ENCODE measurements at places on chromosomes 11 and 22. TPM values are rescaled to one million over a fixed set of nuclear protein-coding genes. Genes with fewer than 3 reads are reported as not detected.

- no peak for DNase-seq
- no peaks in the 10 kb centered on the region for H3K4me1 ChIP-seq
- no peaks in the 10 kb centered on the region for H3K36me3 ChIP-seq
- peaks cover 2% of the 10 kb centered on the region for H3K27me3 ChIP-seq
- H3K27ac ChIP-seq: no peak overlapping the region
Measured at GRCh38 chr11:16771350-16772140, 33.1 kb downstream of the C11orf58 start.

- H3K27ac ChIP-seq: no peak overlapping the region
- peaks cover 13% of the 10 kb centered on the region for H3K36me3 ChIP-seq
- H3K4me1 ChIP-seq: no peaks in the 10 kb centered on the region
- DNase-seq: no peak
- no peaks in the 10 kb centered on the region for H3K27me3 ChIP-seq
- H3K4me3 ChIP-seq: no peak overlapping the region
Measured at GRCh38 chr11:36271794-36272407, 17.3 kb downstream of the COMMD9 start.

GRCh38 chr11:12180257-12181205 lies 70.1 kb downstream of the MICAL2 start:
- peaks cover 15% of the 10 kb centered on the region for H3K4me1 ChIP-seq
- no peak overlapping the region for H3K4me3 ChIP-seq
- no peak overlapping the region for H3K27ac ChIP-seq
- H3K36me3 ChIP-seq: no peaks in the 10 kb centered on the region
- peaks cover under 1% of the 10 kb centered on the region for H3K27me3 ChIP-seq

- H3K27me3 ChIP-seq: peaks cover 26% of the 10 kb centered on the region
- H3K4me3 ChIP-seq: peak overlapping the region; percentile 83
- H3K27ac ChIP-seq: no peak overlapping the region
- no peaks in the 10 kb centered on the region for H3K36me3 ChIP-seq
- peak; percentile 77 for DNase-seq
Measured at GRCh38 chr11:14974515-14975251, 2.5 kb upstream of the CALCA start.

DNA sequence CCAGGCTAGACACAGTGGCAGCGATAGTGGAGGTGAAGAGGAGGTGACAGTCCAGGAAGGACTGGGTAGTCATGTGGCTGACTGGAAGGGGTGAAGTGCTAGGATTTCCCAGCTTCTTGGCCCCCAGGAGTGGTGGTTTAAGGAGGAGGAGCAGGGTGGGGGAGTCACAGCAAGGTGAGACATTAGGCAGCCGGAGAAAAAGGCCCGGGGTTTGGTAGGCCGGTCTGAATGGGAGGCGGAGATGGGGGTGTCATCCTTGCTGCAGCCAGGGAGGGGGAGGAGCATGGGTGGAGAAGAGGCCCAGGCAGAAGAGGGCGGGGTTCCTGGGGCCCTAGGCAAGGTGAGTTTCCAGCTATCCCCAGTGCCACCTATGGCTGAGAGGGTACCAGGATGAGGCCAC lies 6.1 kb downstream of the SIPA1 start:
- H3K27ac ChIP-seq: no peak overlapping the region
- H3K4me3 ChIP-seq: no peak overlapping the region
- peaks cover 12% of the 10 kb centered on the region for H3K27me3 ChIP-seq
- H3K36me3 ChIP-seq: no peaks in the 10 kb centered on the region
- peaks cover 5% of the 10 kb centered on the region for H3K4me1 ChIP-seq

DNA sequence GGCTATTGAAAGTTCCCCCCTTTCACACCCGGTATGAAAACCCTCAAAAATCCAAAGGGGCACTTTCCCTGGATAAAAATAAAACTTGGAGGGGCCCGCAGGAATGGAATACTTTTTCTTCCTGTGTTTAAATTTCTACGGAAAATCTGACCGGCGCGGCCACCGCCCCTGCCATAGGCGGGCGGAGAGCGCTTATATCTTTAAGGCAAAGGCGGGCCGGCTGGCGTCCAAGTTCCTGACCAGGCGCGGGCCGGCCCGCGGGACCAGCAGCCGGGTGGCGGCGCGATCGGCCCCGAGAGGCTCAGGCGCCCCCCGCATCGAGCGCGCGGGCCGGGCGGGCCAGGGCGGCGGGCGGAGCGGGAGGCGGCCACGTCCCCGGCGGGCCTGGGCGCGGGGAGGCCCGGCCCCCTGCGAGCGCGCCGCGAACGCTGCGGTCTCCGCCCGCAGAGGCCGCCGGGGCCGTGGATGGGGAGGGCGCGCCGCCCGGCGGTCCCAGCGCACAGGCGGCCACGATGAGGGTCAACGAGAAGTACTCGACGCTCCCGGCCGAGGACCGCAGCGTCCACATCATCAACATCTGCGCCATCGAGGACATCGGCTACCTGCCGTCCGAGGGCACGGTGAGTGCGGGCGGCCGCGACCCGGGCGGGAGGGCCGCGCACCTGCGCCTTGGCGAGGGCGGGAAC lies at the start of gene ANO1:
Gene ANO1 (plus strand): TSS at position 223 of the 686 bp plus-strand sequence. CDS start 290 bp downstream, at position 513.
- no peak within 1 kb of the TSS for H3K27ac ChIP-seq
- H3K36me3 ChIP-seq: no peaks in the 10 kb centered on the region
- no peaks in the 10 kb centered on the region for H3K4me1 ChIP-seq
- peak within 1 kb of the TSS; percentile 49 for H3K4me3 ChIP-seq

- no peak for DNase-seq
- peaks cover 1% of the 10 kb centered on the region for H3K4me1 ChIP-seq
- H3K36me3 ChIP-seq: no peaks in the 10 kb centered on the region
- H3K27me3 ChIP-seq: peaks cover 10% of the 10 kb centered on the region
- no peak overlapping the region for H3K4me3 ChIP-seq
Measured at GRCh38 chr11:119493712-119494111, 70.7 kb upstream of the THY1 start.

DNA sequence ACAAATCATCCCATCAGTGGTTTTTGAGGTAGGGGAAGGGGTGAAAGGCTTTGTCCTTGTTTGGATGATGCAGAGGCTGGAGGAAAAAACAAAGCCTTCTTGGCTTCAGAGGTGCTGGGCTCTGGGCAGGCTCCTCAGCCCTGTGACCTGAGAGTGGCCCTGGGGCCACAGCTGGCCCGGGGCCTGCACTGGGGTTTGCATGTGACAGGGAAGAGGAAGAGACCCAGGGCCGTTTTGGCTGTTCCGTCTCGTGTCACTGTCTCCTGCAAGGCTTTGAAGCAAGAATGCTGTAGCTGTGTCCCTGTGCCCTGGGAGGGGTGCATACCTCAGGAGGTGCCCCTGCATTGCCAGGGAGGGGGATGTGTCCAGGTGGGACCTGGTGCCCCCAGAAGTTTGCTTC lies 12.6 kb downstream of the ARHGAP8 start:
- no peak for DNase-seq
- peaks cover 4% of the 10 kb centered on the region for H3K4me1 ChIP-seq
- no peak overlapping the region for H3K27ac ChIP-seq
- no peaks in the 10 kb centered on the region for H3K36me3 ChIP-seq

DNA sequence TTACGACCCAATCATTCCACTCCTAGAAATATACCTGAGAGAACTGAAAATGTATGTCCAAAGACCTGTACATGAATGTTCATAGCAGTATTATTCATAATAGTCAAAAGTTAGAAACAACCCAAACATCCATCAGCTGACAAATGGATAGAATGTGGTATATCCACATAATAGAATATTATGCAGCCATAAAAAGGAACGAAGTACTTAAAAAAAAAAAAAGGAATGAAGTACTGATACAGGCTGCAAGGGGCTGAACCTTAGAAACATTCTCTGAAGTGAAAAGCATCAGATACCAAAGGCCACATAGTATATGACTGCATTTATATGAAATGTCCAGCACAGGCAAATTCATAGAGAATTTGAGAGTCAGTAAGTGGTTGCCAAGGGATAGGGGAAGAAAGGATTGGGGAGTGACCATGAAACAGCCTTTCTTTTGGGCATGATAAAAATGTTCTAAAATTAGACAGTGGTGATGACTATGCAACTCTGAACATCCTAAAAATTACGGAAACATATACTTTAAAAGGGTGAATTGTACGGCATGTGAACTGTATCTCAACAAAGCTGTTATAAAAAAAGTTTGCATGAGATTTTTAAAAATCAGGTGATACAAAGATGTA lies 1.8 kb downstream of the TPST2 start:
- H3K27me3 ChIP-seq: peaks cover 12% of the 10 kb centered on the region
- H3K27ac ChIP-seq: no peak overlapping the region
- H3K4me1 ChIP-seq: no peaks in the 10 kb centered on the region
- no peaks in the 10 kb centered on the region for H3K36me3 ChIP-seq

DNA sequence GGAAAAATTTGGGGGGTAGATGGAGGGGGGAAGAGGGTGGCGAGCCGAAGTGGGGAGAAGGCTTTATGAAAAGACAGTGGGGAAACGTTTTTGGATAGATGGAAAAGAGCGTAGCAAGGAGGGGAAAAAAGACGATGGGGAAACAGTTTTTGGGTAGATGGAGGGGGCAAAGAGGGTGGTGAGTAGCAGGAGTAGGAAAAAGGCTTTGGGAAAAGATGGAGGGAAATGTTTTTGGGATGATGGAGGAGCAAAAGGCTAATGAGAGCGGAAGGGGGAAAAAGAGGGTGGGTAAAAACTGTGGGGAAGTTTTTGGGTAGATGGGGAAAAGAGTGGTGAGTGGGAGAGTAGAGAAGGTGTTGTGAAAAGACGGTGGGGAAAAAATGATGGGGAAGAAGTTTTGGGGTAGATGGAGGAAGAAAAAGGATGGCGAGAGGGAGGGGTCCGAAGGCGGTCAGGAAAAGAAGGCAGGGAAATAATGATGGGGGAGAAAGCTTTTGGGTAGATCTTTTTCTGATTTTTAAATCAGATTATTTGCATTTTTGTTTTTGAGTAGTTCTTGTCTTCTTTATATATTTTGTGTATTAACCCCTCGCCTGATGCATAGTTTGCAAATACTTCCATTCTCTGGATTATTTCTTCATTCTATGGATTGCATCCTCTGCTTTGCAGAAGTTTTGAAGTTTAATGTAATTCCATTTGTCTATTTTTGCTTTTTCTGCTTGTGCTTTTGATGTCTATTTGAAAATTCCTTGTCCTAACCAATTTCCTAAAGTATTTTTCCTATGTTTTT lies 115.3 kb upstream of the SERPIND1 start:
- no peak overlapping the region for H3K4me3 ChIP-seq
- H3K36me3 ChIP-seq: peaks cover 11% of the 10 kb centered on the region
- no peak for DNase-seq
- H3K27ac ChIP-seq: no peak overlapping the region
- peaks cover 4% of the 10 kb centered on the region for H3K27me3 ChIP-seq

DNA sequence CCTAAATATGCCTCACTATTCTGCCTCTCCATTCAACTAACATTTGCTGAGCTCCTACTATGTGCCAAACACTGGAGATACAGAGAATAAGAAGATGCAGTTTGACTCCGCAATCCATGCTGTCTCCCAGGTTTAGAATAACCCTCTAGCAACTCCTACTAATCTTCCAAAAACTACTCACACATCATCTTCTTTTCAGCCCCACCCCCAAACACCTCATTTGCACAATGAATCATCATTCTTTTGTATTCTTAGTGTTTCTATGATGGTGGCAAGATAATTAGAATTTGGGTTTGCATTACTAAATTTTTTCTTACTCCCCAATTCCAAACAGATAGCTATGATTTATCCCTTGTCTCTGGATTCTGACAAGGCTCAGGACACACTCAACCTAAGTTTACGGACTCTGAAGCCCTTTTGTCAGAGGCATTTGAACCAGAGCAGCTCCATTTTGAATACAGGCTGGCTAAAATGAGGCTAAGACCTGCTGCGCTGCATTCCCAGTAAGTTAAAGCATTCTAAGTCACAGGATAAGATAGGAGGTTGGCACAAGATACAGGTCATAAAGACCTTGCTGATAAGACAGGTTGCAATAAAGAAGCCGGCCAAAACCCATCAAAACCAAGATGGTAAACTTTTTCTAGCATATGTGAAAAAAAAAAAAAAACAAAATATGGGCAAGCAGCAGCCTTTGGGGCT lies 1038.9 kb downstream of the DLG2 start:
- no peak overlapping the region for H3K4me3 ChIP-seq
- no peaks in the 10 kb centered on the region for H3K27me3 ChIP-seq
- DNase-seq: no peak

DNA sequence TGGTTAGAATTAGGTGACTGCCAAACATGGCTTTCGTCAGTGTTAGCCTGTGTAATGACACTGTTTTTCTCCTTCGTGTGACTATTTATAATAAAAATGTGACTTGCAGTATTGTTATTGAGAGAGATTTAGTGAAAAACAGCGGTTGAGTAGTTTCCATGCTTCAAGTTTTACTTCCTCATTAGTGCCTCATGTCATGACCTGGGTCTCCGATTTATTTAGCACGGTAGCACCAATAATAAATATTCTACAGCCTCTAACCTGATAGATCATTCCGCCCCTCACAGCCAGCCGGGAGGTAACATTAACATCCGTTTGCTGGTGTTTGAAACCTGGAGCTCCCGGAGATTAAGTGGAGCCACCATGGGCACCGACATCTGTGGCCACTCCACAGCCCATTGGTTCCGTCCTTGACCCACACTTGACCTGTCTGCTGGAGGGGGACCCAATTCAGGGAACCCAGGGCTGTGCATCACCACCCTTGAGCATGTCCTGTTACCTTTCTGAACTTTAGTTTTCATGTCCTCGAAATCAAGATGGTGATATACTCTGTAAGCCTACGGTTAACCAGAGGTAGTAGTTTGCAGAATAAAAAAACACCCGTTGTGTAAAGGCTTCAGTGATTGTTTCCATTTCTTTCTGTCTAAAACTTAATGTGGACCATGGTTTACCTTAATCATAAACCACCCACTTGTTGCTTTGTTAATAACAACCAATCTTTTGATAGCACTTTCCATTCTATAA lies 104.1 kb downstream of the ATXN10 start:
- no peak for DNase-seq
- H3K36me3 ChIP-seq: no peaks in the 10 kb centered on the region
- H3K27ac ChIP-seq: no peak overlapping the region
- no peak overlapping the region for H3K4me3 ChIP-seq

Gene GPHA2
- not detected for total RNA-seq

Gene MUC2
- not detected for total RNA-seq

Gene NXPE2
- not detected for total RNA-seq

Gene PAK1
- 126 TPM for total RNA-seq

Gene VSIG10L2
- not detected for total RNA-seq

Gene SLC25A22
- 93.9 TPM for total RNA-seq

Gene OR4C46
- not detected for total RNA-seq

Gene OR51E2
- not detected for total RNA-seq

Gene C11orf21
- not detected for total RNA-seq

Gene KRTAP5-6
- not detected for total RNA-seq

Gene GTSE1
- total RNA-seq: 7.5 TPM

Gene TRIM48
- not detected for total RNA-seq

Gene FGF19
- 5.1 TPM for total RNA-seq

All from glutamatergic neuron (in vitro differentiated cells).